SIG-M5 (cell line): ENCODE measurements at places on chromosomes 1 and 21.
A peak's percentile ranks its signal among the peaks of the same experiment; 100 is the strongest.

DNA sequence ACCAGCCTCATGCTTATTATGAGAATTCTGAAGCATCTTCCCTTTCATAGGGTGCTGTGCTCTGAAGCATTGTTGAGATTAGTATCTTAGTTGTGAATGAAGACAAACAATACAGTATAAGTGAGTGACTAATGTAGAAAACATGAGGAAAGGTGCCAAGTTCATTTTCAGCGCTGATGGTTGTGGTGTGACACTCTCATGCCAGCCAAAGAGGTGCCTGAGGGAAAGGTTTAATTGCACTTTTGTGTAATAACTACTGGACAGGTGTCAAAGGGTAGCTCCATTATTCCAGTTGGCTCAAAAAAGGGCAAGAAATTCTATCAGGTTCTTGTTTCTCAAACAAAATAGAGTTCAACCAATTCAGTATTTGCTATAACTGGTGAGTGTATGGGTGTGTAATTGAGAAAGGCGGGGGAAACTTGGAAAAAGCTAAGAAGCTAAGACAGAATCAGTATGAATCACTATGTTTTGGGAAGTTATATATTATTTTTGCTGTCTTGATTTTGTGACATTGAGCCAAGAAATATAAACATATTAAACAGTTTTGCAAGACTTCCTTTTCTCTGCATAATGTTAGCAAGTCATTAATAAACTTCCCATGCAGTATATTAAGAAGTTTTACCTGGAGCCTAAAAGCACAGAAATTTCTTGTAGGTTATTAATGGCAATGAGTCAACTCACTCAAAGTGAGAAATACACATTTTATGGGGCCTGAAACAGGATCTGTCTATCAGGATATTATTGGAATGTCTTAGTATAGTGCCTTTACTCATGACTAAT, 31.8 kb downstream of the KCNK2 start:
- DNase-seq: no peak

- DNase-seq: peak; percentile 12
Measured at GRCh38 chr1:19435181-19435580, 50.2 kb downstream of the CAPZB start.

DNA sequence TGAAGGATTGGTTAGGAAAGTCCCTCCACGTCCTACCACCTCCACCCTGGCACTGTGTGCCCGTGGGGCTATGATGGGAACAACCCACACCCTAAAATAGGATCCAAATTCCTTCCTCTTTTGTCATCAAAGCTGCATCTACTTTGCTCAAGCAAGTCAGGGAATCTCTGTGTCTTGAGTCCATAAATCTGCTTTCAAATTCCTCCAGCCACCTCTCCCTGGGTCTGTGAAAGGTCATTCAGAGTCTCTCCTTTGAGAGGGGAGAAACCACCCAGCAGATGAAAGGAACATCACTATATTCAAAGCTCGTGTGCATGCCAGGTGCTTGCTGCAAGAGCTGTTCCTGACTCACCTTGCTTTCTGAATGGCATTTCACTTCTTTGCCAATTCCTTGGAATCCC, 243.6 kb downstream of the TM2D1 start:
- DNase-seq: no peak

GRCh38 chr1:232302376-232303221, 327.3 kb downstream of the SIPA1L2 start:
- DNase-seq: no peak

GRCh38 chr1:20083178-20083944, 13.4 kb downstream of the PLA2G5 start:
- DNase-seq: no peak

DNA sequence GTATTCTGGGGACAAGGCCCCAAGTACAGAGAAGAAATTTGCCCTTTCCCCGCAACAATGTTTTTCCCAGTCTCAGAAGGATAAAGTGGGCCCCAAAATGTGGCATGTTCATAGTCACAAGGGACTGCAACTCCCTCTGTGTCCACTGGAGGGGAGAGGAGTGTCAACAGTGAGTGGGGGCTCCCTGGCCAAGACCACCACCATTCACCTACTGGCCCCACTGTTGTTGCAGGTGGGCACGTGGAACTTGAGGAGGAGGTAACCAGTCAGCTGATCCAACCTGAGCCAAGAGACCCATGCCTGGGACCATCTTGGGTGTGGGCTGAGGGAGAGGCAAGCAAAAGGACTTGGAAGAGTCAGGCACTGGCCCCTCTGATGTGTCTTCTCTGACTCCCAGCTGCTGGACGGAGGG, 777 bp downstream of the NUDT17 start:
- no peak for DNase-seq
